ENCODE measurements at places on chromosomes 13 and 19.

DNA sequence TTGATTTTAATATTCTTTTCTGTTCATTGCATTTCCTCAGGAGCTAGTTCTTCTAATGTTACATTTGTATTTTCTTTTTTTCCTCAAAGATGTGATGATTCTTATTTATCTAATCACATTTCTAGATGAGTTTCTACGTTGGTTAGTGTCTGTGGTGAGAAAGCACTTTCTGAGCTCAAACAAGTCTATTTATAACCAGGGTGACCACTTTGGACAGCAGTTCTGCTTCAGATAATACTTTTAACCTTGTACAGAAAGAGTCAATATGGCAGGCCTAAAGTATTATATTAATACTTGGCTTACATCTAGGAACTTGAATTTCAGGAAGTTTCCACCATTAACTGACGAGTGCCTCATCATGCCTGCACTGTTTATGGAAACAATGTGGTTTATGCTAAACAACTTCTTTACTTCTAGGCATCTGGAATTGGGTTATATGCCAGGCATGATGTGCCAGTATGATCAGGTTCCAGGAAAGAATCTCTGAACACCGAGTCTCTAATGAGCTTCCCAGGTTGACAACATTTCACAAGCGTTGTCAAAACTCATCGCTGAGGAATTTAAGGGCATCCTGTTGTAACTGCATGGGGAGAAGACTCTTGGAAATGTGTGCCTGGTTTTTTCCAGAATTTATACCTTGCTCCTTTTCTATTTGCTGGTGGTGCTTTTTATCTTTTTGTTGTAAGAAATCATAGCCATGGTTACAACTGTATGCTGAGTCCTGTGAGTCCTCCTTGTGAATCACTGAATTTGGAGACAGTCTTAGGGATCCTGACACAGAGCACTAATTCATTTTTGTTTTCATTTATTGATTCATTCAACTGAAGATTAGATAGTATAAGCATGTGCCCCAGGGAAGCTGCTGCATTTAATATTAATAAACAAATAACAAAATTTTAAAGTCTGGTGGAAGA, 344.4 kb upstream of the PCDH9 start:
- DNase-seq, result no peak

- DNase-seq, result no peak
Observed at GRCh38 chr13:70816853-70817252, 708.6 kb upstream of the KLHL1 start.

DNA sequence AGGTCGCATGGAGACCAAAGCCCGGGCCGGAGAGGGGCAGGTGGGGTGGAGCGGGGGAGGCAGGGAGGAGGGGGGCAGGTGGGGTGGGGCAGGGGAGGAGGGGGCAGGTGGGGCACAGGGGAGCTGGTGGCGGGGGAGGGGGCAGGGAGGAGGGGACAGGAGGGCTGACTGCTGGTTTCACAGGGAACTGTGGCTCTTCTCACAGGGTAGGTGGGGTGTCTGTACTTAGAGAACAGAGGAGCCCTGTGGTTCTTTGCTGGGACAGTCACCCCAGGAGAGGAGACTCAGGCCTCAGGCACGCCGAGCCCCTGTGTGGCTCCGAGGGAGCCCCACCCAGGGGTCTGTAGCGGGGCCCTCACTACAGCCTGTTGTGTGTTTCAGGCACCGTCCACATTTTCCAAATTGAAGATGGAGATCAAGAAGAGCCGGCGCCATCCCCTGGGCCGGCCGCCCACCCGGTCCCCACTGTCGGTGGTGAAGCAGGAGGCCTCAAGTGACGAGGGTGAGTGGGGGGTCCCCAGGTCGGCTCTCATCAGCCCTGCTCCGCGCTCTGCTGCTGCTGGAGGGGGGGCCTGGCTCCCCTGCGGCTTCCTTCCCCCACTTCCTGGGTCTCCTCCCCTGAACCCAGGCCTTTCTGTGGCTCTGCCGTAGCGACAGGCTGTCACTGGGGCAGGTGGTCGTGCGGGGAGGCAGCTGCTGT, 162.7 kb downstream of the KDM4B start:
- no peak for DNase-seq

GRCh38 chr13:32897296-32897695, 118.9 kb upstream of the KL start:
- DNase-seq, result no peak

DNA sequence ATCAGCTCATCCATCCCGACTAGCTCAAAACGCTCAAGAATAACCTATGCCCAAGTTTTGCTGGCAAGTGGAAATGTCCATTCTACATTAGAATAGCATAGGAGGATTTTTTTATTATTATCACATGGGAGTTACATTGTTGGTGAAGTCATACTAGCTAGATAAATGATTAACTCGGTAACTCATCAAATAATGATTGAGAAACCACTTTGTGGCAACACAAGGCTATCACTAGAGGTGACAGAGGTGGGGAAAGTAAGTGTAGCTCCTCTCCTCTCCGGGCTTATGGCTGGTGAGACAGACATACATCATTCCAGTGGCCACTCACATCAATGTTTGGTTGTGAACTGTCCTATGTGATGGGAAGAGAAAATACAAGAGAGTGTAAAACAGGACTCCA, 161.6 kb downstream of the ZIC5 start:
- no peak for DNase-seq

- no peak for DNase-seq
Observed at GRCh38 chr13:29706923-29707322, 111.4 kb upstream of the SLC7A1 start.

GRCh38 chr19:31348481-31349159, 616 bp downstream of the TSHZ3 start:
- DNase-seq, result no peak

DNA sequence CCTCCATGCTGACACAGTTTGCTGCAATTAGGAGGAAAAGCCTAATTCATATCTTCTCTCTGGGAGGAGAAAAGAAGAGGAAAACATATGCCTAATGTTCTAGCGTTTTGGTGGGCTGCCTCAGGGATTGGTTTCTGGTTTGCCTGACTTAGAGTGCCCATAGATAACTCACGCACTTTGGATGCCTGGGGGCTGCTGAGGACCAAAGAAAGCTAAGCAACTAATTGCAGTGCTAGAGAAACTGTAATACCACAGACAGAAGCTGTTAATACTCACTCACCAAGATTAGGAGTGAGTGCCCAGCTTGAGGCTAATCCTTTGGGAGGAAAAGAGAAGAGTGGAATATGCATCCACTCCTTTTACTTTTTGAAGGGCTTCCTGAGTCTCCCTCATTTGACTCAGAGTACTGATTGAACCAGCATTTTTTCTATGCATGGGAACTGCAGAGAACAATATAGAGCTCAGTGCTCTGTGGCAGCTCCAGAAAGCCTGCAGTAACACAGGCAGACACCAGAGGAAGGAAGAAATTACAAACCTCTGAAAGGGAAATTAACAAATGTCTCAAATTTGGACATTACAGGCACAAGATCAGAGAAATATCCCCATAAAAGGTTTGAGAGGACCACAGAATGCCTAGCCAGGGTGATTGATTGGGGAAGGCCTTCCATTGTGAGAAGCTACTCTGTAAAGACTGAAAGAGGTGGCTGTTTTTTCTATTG, 666.4 kb downstream of the OLFM4 start:
- DNase-seq, result no peak

GRCh38 chr19:9295411-9295849, 14.2 kb downstream of the ZNF699 start:
- no peak for DNase-seq

GRCh38 chr13:84366506-84366905, 484.2 kb upstream of the SLITRK1 start:
- DNase-seq, result no peak

GRCh38 chr13:79398915-79399314, 7.1 kb downstream of the RBM26 start:
- no peak for DNase-seq

DNA sequence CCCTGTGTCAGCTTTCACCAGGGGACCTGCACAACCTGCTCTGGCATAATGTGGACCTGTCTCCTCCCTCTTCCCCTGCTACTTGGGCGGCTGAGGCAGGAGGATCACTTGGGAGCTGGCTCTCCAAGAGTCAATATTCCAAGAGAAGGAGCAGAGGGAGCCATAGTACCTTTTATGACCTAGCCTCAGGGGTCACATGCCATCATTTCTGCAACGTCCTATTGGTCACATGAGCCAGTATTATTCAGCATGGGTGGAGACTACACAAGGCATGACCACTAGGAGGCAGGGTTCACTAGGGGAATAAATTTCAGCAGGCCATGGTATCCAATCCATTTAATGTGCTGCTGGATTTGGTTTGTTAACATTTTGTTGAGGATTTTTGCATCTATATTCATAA, 12.0 kb upstream of the SHFL start:
- no peak for DNase-seq

DNA sequence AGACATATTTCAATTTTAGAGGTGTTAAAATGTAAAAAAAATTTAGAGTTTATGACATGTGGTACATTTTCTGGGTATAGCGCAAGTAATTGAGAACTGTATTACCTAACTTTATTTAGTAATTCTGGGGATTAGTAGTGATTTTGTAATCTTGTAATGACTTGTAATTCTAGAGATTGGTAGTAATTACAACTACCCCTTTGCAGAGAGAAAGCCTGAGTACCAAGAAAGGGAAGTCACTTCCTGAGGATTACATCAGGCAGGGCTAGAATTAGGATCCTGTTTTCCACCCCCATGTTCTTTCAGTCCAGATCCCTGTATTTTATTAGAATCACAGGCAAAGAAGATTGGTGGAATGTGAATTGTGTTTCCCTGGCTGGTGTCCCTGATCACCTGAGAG, 274.9 kb downstream of the KCNRG start:
- no peak for DNase-seq
